ENCODE measurements at places on chromosomes 16 and 17.

- no peak for DNase-seq
Measured at GRCh38 chr16:79909571-79909970, 309.0 kb upstream of the MAF start.

GRCh38 chr17:77370586-77370985 lies 229.8 kb downstream of the SEC14L1 start:
- no peak for DNase-seq

GRCh38 chr16:79480056-79480455 lies 120.5 kb downstream of the MAF start:
- no peak for DNase-seq

DNA sequence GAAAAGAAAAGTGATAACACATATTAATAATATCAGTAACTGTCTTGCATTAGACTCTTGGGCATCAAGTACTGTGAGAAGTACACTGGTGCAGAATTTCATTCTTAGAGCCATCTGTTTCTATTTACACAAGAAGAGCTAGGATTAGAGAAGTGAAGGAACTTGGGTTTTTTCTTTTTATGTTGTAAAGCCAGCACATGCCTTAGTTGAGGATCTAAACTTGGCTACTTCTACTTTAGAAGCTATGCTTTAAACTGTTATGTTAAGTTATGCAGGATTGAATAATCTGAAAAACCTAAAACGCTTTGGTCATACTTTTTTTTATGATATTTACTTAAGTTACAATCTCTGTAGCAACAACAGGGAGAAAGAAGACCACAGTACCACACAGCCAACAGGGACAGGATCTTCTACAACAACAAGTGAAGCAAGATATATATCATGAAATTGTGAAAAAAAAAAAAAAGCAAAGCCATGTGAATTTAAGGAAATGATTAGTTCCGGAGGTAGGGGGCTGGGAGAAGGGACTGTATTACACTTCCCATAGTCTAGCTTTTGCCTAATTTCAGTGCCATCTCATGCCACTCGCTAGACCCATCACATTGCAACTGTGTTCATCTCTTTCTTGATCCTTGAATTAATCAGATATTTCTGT lies 305.1 kb upstream of the GOT2 start:
- no peak for DNase-seq

DNA sequence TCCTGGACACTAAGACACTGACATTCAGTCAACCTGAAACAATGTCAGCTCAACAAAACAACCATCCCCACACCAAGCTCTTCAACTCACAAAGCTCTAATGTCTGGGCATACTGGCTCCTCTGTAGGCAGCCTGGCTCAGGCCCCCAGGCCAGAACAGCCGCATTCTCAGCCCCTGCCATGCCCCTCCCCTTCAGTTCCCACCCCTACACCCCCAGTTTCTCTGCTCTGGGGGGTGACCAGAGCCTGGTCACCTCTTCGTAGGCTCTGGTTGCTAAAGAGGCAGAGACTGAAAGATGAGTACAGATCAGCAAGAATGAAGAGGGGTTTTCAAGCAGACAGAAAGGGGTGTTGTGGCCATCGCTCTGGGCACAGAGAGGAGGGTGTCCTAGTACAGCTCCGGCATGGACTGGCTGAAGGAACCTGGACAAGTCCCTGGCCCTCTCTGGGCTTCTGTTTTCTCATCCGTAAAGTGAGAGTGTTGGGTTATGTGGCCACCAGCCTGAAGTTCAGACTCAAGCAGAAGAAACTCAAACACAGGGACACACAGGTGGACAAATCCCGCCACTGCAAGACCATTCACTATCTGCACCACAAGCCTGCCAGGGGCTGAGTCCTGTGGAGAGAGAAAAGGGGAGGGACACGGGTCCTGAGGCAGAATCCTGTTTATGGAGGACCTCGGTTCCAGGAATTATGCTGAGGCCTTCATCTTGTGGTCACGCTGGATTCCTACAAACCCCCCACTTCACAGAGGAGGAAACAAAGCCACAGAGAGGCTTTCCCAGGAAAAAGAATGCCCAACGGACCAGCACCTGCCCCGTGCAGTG lies 987 bp upstream of the SLC4A1 start:
- DNase-seq: no peak

- no peak for DNase-seq
Measured at GRCh38 chr17:54781389-54781788, 119.3 kb upstream of the TOM1L1 start.
